Stimulated activated CD4-positive, alpha-beta T cell treated with anti-CD3 and anti-CD28 coated beads, Interleukin-1b, Interleukin-23, amount 100 ng/mL, for 24 hours (primary cell): ENCODE measurements at places on chromosomes 7 and 10.

DNA sequence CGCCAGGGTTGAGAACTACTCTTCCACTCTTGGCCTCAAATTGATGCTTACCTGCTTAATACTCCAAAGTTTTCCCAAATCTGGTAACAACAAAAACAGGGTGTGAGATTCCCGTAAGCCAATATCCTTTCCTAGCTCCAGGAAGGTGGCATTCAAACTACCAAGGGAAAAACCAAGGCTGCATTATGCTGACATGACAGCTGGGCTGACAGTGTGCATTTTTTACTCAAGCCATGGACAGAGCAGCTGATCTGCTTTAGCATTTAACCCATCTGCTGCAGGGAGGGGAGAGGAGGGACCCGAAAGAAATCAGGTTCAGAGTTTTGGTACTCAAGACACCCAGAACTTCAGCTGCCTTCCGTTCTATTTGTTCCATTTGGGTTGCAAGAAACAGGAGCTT is 49.8 kb upstream of the RAPGEF5 start:
- DNase-seq = no peak

DNA sequence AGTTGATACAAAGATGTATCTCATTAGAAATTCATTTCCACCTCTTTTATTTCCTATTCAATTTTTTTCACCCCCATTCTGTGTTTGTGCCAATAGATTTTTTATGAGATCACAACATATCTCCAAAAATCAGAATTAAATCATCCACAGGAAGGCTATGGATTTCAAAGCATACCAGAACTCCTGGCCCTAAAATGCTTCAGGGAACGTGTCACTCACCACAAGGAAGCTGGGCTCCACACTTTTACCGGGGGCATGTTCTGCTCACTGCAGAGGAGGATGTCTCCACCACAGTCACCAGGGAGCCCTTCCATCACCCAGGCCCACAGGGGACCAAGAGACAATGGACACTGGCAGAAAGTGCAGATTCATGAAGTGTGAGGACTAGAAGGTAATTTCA is 456.8 kb downstream of the KCNMA1 start:
- no peak for DNase-seq

- DNase-seq = no peak
Observed at GRCh38 chr7:131285556-131285955, 42.1 kb upstream of the MKLN1 start.

- no peak for DNase-seq
Observed at GRCh38 chr10:112173206-112173605, 10.4 kb downstream of the GPAM start.

DNA sequence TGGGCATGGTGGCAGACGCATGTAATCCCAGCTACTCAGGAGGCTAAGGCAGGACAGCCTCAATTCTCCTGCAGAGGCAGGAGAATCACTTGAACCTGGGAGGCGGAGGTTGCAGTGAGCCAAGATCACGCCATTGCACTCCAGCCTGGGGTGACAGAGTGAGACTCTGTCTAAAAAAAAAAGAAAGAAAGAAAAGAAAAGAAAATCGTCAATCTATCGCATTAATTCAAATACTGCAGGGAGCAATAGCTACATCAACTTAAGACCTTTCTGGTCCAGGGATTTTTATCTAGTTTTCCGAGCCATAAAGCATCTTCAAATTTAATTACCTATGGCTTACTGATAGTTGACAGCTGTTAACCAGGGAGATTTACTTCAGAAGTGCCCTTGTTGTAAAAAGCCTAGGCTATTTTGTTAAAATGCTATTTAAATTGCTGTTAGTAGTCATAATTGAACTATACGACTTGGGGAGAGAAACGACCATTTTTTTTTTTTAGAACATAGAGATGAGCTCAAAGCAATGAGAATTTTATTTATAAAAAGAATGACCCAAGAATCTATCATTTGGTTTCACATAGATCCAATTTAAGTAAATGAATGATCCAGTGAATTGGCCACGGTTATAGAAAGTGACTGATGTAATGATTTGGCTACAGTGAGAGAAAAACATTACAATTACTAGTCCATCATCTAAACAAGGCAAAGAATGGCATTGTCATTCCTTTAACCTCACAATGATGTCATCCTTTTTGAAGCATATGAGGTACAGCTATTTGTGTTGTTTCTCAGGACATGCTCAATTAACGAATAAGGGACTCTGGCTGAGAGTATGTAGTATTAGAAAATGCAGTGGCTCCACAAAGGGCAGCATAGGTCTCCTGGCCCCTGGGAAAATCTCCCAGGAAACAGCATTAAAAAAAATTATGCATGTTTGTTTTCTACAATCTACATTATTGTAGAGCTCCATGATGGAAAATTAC is 85.3 kb downstream of the SEMA3C start:
- no peak for DNase-seq

DNA sequence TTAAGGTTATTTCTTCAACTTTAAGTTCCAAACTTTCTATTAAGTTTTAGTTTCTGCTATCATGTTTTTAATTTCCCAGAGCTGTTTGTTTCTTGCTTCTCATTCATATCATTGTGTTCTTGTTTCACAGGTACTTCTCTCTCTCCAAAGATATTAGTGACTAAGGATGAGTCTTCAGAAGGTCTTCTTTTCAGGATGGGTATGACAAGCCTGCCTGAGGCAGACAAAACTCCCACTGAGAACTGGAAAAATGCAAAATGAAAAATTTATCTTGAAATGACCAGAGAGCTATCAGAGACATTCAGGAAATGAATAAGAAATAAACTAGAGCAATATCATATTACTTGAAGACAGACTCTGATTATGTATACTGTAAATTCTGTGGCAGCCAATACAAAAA is 110.8 kb upstream of the EGFR start:
- DNase-seq = no peak

DNA sequence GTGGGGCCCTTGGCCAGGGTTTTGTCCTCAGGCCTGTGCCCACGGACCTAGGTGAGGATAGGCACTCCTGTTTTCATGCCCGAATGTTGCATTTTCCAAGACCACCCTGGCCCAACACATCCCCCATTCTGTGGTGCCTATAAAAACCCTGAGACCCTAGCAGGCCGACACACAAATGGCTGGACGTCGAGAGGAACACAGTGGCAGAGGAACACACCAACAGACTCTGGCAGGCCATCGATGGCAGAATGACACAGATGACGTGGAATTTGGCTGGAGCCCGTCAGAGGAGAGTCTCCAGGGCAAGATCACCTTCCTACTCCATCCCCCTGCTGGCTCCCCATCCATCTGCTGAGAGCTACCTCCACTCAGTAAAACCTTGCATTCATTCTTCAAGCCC is 898.8 kb downstream of the ANKRD7 start:
- no peak for DNase-seq

GRCh38 chr10:94213001-94213530 is 149.7 kb downstream of the NOC3L start:
- DNase-seq = no peak

DNA sequence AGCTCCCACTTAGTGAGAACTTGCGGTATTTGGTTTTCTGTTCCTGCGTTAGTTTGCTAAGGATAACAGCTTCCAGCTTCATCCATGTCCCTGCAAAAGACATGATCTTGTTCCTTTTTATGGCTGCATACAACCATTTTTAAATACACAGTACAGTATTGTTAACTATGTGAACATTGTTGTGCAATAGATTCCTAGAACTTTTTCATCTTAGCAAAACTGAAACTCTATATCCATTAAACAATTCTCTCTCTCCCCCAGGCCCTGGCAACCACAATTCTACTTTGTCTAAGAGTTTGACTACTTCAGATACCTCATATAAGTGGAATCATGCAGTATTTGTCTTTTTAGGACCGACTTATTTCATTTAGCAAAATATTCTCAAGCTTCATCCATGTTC is 72.4 kb upstream of the CAPZA2 start:
- no peak for DNase-seq

GRCh38 chr7:152200395-152200794 is 174.9 kb downstream of the GALNT11 start:
- DNase-seq = no peak

- DNase-seq = no peak
Observed at GRCh38 chr10:3964516-3964915, 179.5 kb upstream of the KLF6 start.

DNA sequence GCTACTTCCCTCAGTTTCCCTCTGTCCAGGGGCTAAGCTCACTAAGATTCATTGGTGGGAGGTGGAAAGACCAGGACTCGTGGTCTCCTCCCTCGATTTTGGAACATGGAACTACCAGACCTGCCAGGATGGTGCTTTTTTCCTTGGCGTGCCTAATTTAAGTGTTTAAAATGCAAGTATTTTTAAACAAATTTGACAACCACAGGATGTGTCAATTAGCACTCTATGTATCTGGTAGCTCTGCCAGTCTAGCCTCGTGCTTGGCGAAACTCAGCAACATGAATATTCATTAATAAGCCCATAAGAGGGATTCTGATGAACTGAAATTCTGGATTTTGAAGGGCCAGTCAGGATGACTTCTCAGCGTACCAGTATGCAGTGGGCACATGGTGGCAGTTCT is 145.0 kb upstream of the PRR15 start:
- DNase-seq = no peak

DNA sequence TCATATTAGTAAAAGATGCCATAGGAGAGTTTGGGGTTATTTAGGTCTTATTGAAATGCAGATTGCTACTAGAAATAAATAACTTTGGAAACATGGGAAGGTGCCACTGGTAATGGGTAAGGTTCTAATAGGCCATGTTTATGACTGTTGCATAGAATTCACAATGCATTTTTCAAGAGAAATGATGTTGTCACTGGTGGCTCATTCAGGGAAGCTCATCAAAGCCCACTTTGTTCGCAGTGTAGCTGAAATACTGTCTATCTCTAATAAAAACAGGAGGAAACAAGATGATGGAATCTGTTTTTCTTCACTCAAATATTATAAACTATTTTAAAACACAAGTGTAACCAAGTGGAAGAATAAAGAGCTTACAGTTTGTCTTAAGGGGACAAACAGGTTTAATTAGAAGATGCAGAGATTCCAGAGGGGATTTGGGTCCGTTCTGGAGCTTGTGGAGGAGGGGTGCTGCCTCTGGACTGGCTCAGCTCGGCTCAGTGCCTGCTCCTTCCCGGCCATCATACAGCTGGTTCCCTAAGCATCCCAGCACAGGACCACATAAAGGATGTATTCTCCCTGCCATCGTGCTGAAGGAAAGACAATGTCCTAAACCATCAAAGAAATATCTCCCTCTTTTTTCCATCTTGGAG is 20.4 kb downstream of the OPALIN start:
- no peak for DNase-seq

DNA sequence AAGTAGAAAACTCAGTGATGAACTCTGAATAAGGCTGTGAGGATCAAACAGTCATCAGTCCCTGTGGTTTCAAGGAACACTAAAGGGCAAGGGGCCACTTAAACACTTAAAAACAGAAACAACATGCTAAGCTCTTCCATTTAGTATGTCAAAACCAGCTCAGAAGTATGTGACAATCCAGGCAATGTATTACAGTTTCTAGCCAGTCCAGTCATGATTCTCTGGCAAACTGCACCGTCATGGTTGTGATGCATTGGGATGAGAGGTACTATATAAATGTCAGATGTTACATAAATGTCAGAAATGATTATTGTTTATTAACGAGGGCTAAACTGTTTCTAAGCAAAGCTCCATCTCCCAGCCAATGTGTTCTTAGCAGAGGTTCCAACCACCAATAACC is 4.7 kb upstream of the CREB5 start:
- DNase-seq = no peak

DNA sequence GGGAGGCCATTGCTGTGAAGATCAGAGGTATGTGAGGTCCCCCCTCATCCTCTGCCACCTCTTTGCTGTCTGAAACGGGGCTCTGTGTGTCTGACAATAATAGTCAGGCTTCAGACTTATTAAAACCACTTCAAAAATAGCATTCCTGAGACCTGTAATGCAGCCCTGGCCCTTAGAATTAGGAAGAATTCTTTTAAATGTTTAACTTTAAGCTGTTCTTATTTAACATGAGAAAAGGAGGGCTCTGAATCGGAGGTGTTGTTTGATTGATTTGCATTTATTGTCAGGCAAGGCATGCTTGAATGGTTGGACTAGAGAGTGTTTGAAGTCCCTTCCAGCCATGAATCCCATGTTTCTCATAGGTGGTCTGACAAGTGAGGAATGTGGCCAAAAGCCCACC is 52.5 kb downstream of the AKR1B1 start:
- no peak for DNase-seq

DNA sequence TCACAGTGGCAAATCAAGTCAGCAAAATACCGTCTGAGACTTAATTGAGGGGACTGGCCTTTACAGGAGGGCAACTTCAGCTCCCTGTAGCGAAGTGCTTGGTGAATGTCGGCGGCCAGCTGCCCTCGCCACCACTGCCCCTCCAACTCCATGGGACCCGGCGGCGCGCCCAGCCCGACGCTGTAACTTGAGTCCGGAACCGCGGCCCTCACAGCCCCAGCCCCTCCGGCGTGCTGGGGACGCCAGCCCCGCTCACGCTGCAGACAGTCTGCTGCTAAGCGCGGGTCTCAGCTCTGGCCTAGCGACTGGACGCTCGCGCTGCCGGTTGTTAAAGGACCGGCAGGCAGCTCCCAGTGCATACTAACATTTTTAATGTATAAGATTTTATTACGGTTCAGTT is 113.4 kb upstream of the NUPR2 start:
- DNase-seq = no peak

DNA sequence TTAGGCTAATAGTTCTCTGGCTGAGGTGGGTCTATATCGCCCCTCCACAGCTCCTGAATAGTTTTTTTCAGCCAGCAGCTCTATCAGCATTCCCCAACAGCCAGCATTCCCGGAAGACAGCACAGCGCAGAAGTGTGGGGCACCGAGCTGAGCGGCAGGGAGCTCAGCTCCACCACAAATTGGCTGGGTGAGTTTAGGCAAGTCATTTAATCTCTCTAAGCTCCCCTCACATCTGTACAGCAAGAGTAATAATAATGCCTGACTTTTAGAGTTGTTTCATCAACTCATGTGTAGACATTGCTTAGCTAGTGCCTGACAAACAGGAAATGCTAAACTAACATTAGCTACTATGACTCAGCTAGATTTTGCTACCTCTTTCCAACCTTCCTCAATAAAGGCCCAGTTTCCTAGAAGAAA is 247.9 kb upstream of the PTN start:
- DNase-seq = no peak

DNA sequence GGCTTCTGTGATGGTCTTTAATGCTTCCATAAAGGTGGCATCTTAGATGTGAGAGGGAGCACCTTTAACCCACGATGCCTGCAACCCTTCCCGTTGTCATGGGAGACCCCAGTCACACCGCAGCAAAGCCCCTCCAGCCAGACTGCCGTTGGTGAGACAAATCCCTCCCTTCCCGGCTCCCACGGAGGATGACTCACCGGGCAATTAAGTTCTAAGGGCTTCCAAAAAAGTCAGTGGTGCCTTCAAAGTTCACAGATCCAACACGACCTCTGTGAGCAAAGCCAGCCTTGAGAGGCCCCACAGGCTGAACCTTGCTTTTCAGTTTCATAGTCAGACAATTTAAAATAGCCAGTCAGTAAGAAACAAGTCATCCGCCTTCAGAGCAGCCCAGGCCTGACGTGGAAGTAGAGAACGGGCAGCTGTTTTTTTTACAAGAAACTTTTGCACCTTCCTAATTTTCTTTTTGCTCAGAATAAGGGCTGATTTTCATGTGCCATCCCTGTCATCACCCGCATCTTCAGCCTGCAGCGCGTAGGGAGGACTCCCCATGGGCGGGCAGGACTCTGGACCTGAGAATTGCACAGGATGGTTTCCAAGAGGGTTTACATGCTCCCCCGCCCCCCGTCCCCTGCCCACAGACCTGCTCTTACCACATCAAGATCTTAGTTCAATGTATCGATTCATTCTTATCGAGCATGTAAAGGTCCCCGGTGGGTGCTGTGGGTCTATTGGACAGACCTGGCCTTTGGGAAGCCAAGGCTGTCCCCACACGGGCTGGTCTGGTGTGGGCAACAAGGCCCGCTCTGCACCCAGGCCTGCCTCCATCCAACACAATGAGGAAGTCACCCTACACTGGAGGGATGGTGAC is 333.9 kb downstream of the DNAJB6 start:
- no peak for DNase-seq
